Stimulated activated CD8-positive, alpha-beta memory T cell treated with anti-CD3 and anti-CD28 coated beads, Interleukin-7, amount 100 ng/mL, for 24 hours (primary cell): ENCODE measurements at places on chromosomes 2 and 18.

GRCh38 chr18:63267975-63268721, 51.4 kb downstream of the BCL2 start:
- no peak for DNase-seq

GRCh38 chr2:216151313-216152025, 42.3 kb downstream of the XRCC5 start:
- DNase-seq = no peak

GRCh38 chr2:176612736-176613135, 343.5 kb downstream of the MTX2 start:
- DNase-seq = no peak

DNA sequence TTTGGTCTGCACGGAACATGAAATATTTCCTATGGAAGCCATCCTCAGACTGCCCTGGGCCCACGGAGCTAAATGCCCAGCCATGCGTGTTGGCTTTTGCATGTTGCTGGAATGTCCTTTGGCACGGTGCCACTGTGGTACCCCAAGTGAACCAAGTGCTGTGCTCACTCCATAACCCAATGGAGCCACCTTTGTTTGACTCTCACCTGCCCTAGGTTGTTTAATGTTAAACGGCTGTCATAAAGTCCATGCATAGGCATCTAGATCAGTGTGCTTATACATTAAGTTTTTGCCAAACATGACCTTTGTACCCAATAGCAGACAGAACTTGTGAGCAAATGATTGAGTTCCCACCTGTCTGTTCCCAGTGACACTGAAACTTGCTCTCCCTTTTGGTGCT, 59.9 kb upstream of the TMEM87B start:
- no peak for DNase-seq

GRCh38 chr2:70546376-70546775, 7.2 kb downstream of the TGFA start:
- no peak for DNase-seq

DNA sequence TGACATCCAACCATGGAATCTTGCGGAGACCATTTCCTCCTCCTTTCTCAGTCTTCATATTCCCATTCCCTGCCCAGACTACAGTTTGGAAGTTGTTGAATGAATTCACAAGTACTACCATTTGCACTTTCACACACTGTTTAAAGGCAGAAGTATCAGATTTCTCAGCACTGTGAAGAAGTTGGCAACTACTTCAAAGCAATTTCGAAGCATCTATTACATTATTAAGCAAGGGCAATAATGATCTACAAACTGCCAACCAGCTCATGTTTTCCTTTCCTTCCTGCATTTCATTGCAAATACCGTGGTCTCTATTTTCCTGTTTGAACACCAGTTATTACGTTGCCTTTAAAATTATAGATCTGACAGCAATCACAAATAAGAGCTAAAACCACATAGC, 105.5 kb downstream of the IRS1 start:
- DNase-seq = no peak

DNA sequence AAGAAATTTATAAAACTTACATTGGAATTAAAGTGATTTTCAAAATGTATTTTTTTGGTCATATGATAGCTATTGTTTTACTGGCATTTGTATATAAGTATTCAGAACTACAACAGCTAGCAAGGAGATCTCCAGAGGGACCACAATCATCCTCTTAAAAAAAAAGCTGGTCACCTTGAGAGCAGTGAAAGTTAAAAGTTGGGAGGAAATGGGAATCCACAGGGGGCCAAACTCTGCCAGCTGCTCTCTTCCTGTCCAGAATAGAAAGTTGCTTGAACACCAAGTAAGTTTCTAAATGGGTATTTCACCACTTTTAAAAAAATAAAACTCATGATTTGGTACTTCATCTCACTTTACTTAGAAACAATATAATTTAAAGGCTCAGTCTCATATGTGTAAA, 1025.1 kb downstream of the LRP1B start:
- DNase-seq = no peak
